ENCODE measurements at places on chromosomes 5 and 9.

DNA sequence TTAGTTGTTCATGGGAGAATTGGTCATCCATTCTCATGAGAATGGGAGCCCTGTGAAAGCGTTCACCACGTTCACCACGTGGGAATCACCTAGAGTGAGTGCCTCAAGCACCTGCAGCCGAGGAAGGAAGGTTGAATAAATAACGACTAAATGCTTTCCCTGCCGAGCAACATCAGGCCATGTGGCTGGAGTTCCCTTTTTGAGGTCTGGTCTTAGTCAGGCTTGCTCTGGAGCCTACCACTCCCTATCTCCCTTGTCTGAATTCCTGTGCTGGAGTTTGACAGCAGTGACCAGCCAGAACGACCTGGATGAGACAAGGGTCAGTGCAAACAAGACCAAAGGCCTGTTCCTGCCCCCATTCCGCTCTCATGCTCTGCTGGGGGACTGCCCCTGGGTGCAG, 28.5 kb downstream of the KCNMB1 start:
- no peak for DNase-seq

DNA sequence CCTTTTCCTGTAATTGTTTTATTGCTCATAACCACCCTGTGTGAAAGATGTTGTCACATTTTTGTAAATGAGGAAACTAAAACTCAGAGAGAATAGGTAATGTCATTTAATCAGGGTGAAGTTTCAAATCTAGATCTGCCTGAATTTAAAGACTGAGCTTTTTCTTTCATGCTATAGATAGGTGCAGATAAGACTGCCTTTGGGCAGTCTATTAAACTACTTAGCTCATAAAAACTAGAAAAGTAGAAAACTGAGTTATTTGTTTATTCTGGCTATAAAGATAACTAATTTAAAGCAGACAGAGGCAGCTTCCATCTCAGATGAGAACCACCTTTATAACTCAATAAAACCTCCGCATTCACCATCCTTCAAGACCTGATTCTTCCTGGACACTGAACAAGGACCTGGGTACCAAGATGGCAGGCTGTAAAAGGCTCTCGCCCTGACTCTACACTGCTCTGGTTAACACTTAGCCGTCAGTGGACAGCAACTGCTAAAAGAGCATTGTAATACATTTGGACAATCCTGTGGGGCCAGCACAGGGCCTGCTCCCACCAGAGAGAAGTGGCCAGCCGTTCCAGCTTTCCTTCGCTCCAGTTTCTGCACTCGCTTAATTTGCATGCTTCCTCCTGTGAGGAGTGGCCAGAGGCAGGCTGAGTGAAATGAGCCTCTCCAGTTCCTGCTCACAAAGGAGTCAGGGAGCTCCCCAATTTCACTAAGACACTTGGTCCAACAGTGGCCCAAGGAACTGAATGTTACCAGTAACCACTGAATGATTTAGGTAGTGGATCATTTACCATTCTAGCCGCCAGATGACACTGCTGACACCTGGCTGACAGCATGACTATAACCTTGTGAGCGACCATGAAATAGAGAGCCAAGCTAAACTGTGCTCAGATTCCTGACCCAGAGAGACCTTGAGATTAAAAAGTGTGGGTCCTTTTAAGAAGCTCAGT, 566.4 kb downstream of the EFNA5 start:
- peak; percentile 29 for DNase-seq

- no peak for DNase-seq
These were observed 122.8 kb upstream of the DHFR start for GRCh38 chr5:80777347-80778287.

DNA sequence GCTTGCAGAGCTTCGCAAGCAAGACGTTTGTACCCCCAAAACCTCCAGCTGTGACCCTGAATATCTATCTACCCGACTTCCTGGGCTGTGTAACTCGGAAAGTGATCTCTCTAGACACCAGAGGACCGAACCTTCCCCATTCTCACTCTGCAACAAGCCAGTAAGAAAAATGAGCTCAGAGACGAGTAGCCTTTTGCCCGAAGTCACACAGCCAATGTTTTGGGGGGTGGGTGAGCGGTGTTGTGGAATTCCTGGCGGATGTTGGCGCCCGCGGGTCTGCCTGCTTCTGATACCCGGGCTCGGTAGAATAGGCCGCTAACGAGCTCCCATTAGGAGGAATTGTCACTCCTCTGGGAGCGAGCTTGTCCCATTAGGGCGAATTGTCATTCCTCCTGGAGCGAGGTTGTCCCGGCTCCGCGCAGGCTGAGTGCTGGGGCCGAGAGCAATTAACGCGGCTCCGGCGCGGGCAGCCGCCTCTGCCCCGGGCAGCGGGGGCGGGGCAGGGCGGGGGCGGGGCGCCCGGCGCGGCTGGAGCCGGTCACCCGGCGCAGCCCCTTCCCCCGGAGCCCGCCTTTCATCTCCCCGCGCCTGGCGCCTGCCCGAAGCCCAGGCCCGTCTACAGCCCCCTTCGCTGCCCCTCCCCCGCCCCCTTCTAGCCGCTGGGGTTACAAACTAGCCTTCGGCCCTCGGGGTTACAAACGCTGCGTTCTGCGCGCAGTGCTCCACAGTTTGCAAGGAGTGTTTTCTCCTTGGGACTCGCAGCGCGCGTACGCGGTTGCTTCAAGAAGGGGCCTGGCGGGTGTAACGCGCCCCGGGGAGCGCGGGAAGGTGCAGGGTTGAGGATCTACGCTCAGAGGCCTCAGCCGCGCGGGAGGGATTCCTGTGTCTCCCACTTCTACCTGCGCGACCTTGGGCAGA, 3.5 kb upstream of the MSX2 start:
- DNase-seq, result peak; percentile 36

GRCh38 chr9:128729302-128729701, 5.4 kb upstream of the ZDHHC12 start:
- no peak for DNase-seq

DNA sequence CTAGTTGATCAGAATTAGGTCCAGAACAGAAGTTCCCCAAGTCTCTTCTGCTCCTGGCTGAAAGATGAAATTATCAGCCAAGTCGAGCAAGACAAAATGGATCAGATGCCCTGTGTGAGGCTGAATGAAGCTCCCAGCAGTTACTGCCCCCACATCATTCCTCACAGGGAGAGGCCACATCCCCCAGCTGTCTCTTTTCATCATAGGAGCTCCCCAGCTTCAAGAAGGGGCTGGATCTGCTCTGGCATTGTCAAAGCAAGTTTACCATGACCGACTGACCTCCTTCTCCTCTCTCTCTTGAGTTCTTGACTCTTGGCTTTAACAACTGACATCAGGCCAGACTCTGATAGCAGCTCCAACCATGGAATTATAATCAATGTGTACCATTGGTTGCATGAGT, 133.3 kb upstream of the RAD23B start:
- no peak for DNase-seq

DNA sequence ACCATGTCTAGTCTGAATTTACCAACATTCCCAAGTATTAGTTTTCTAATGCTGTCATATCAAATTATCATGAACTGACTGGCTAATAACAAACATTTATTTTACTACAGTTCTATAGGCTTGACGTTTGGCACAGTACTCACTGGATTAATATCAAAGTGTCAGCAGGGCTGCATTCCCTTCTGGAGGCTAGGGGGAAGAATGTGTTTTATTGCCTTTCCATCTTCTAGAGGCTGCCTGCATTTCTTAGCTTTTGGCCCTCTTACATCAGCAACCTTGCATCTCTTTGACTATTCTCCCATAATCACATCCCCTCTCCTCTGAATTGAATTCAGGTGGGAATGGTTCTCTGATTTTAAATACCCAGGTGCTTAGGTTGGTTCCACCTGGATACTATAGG, 84.7 kb downstream of the EDIL3 start:
- DNase-seq, result no peak

DNA sequence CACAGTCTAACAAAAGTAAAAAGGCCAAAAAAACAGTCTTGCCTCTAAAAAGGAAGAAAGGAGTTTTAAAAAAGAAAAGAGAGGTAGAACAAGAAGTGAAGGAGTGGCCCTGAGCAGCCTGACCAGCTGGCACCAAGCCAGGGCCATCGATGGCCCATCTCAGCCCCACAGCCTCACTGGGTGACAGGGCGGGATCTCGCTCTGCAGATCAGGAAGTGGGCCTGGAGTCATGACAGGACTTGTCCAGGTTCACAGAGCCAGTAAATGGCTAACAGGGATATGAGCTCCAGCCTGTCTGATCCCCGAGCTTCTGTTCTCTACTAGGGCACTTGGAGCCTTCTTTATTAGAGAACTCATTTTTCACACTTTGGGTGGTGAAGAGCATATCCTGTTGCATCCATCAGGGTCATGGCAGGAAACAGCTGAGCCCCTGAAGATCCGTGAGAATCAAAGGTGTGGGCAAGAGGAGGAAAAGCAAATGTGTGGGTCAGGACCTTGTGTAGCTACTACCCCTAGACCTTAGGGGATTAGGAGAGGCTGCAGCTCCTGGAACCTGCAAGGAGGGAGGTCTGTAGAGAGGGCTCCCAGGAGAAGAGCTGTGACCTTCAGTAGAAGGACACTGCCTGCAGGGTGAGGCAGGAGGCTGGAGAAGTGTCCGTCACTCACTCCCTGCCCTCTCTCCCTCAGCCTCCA, 299.0 kb upstream of the MSX2 start:
- DNase-seq, result no peak

GRCh38 chr9:4581035-4581760, 80.9 kb upstream of the PLPP6 start:
- peak; percentile 87 for DNase-seq

GRCh38 chr5:131635684-131636572, 899 bp upstream of the RAPGEF6 start:
- DNase-seq, result no peak

GRCh38 chr5:176724472-176724871, 77.2 kb downstream of the TSPAN17 start:
- no peak for DNase-seq

DNA sequence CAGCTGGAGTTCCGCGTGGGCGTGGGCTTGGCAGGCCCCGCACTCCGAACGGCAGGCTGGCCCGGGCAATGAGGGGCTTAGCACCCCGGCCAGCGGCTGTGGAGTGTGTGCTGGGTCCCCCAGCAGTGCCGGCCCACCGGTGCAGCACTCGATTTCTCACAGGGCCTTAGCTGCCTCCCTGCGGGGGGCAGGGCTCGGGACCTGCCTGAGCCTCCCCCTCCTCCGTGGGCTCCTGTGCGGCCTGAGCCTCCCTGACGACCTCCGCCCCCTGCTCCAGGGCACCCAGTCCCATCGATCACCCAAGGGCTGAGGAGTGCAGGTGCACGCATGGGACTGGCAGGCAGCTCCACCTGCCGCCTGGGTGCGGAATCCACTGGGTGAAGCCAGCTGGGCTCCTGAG, 191.8 kb downstream of the CYLC2 start:
- no peak for DNase-seq

DNA sequence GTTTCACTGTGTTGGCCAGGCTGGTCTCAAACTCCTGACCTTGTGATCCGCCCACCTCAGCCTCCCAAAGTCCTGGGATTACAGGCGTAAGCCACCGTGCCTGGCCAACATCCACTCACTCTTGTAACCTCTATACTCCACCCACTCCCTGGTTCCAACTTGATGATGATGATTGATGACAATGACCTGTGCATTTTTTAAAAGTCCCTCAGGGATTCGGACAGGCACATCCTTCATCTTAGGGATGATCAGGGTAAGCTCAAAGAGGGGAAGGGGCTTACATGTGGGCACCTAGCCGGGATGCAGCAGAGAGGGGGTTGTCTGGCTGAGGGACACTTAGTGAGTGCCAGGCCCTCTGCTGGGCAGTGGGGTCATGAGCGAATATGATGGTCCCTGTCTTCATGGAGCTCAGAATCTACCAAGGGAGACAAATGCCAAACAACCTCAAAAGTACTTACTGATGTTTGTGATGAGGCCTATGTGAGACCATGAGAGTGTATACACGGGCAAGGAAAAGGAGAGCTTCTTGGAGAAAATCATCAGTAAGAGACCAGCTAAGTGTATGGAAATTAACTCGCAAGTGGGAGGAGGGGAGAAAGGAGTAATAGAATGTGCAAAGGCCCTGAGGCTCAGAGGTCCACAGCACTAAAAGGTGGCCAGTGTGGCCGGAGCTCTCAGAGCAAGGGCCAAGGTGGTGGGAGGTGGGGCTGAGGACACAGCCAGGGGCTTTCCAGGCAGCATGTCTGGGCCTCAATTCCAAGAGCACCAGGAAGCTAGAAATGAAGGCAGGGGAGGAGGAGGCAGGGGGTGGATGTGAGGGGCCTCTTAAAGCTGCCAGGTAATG, 27.4 kb downstream of the LHX2 start:
- no peak for DNase-seq

GRCh38 chr9:96604004-96604319, 15.7 kb downstream of the CDC14B start:
- no peak for DNase-seq

DNA sequence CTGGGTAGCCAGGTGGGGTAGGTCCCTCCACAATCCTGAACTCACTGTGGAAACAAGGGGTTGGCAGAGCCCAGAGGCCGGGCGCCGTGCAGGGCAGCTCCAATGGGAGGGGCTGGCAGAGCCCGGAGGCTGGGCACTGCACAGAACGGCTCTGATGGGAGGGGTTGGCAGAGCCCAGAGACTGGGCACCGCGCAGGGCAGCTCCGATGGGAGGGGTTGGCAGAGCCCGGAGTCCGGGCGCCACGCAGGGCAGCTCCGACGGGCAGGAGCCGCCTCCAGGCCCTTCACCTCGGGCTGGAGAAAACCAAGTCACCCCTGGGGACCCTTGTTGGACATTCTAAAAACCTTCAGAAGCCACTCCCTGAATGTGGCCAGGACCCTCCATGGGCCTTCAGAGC, 9.3 kb downstream of the NACC2 start:
- DNase-seq, result no peak

GRCh38 chr5:167254132-167254531, 1037.3 kb upstream of the WWC1 start:
- DNase-seq, result no peak

DNA sequence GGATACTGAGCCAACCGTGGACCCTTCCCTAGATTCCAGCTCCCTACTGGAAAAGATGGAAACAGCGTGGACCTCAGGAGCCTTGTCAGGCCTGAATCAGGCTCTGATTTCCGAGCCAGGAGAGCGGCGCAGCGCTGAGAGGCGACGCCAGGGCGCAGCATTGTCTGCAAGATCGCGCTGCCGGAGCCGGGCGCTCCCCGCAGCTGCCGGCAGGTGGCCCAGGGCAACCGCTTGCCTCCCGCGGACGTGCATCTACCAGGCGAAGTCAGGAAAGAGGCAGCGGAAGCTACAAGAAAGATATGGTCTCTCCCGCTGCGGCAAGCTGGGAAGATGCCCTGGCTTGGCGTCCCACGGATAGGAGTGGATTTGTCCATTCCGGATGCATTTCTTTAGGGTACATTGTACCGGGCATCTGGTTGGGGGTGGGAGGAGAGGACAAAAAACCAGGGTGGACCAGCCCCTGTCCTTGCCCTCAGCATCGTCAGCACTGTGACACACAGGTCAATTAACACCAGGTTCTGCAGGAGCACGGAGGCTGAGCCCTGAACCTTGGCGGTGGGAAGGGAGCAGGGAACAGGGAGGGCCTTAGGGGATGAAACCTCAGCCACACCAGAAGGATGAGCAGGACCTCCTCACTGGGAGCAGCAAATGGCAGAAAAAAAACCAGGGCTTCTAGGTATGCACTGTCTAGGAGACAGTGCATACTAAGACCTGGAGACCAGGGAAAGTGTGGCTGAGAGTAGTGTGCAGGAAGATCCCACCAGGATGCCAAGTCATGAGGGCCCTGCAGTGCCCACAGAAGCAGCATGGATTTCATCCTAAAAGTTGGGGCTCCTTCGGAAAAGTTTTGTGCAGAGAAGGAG, 55.9 kb downstream of the SFXN1 start:
- peak; percentile 88 for DNase-seq

Measured in HAP-1 (cell line).